ENCODE measurements at places on chromosomes 1 and 21. TPM values are rescaled to one million over a fixed set of nuclear protein-coding genes. Genes with fewer than 3 reads are reported as not detected.

Gene RRP15
- total RNA-seq: 19.8 TPM

Gene KCNE2
- total RNA-seq: 0.28 TPM

Gene HENMT1
- total RNA-seq: 7.0 TPM

Gene KCNJ10
- 1.6 TPM for total RNA-seq

Gene DSTYK
- total RNA-seq: 8.2 TPM

GRCh38 chr1:156768610-156769295, 1.4 kb downstream of the PRCC start:
- no peak overlapping the region for H3K27ac ChIP-seq
- peak overlapping the region; percentile 71 for H3K4me3 ChIP-seq

GRCh38 chr1:50981741-50982140, 11.7 kb downstream of the CDKN2C start:
- peaks cover 81% of the 10 kb centered on the region for H3K27me3 ChIP-seq
- no peak overlapping the region for H3K27ac ChIP-seq
- no peak for DNase-seq
- H3K4me1 ChIP-seq: peaks cover 9% of the 10 kb centered on the region

GRCh38 chr1:187871177-187871845, 1042.6 kb downstream of the PLA2G4A start:
- no peak overlapping the region for H3K27ac ChIP-seq
- no peaks in the 10 kb centered on the region for H3K4me1 ChIP-seq
- no peak for DNase-seq
- no peaks in the 10 kb centered on the region for H3K27me3 ChIP-seq
- no peaks in the 10 kb centered on the region for H3K36me3 ChIP-seq

GRCh38 chr1:183443466-183443865, 25.3 kb upstream of the NMNAT2 start:
- no peaks in the 10 kb centered on the region for H3K27me3 ChIP-seq
- no peaks in the 10 kb centered on the region for H3K36me3 ChIP-seq
- no peak overlapping the region for H3K27ac ChIP-seq
- no peak overlapping the region for H3K4me3 ChIP-seq
- H3K4me1 ChIP-seq: peaks cover 10% of the 10 kb centered on the region
- DNase-seq: no peak

DNA sequence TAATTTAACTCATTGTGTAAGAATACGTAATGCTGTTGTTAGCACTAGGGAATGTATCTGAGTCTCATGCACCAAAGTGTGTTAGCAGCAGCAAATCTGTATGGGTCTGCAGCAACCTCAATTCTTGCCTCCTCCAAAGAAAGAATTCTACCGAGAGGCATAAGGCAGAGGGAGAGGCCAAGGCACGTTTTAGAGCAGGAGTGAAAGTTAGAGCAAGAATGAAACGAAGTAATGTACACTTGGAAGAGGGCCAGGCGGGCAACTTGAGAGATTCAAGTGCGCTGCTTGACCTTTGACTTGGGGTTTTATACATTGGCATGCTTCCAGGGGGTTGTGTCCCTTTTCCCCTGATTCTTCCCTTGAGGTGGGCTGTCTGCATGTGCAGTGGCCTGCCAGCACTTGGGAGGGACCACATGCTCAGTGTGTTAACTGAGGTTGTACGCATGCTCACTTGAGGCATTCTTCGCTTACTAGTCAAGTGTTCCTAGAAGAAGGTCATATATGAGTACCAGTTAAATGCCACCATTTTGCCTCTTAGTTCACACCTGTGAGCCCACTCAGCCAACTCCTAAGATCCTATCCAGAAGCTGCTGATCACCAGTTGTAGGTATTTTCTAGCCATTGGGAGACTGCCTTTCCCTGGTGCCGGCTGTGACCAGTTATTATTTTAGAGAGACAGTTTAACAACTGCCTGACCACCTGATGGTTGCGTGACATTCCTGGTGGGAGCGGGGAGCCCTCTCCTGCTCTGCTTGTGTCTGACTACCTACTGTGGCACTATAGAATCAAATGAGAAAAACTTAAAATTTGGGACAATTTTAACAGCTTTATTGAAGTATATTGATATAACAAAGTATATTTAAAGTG, 2.7 kb upstream of the CNN3 start:
- H3K36me3 ChIP-seq: no peaks in the 10 kb centered on the region
- H3K4me3 ChIP-seq: peak overlapping the region; percentile 92

GRCh38 chr1:186643614-186644013, 36.6 kb downstream of the PTGS2 start:
- DNase-seq: no peak
- H3K36me3 ChIP-seq: no peaks in the 10 kb centered on the region
- H3K27ac ChIP-seq: no peak overlapping the region
- H3K4me1 ChIP-seq: peaks cover 4% of the 10 kb centered on the region
- no peaks in the 10 kb centered on the region for H3K27me3 ChIP-seq
- no peak overlapping the region for H3K4me3 ChIP-seq

- H3K4me3 ChIP-seq: no peak overlapping the region
- no peaks in the 10 kb centered on the region for H3K4me1 ChIP-seq
Measured at GRCh38 chr1:34412598-34413370, 236.1 kb downstream of the C1orf94 start.

GRCh38 chr1:40143891-40144575, 17.2 kb upstream of the RLF start:
- no peaks in the 10 kb centered on the region for H3K36me3 ChIP-seq
- H3K27me3 ChIP-seq: peaks cover 9% of the 10 kb centered on the region
- peaks cover 6% of the 10 kb centered on the region for H3K4me1 ChIP-seq
- H3K27ac ChIP-seq: no peak overlapping the region

- DNase-seq: no peak
- H3K36me3 ChIP-seq: no peaks in the 10 kb centered on the region
- no peak overlapping the region for H3K27ac ChIP-seq
- H3K4me3 ChIP-seq: no peak overlapping the region
- H3K4me1 ChIP-seq: peaks cover 6% of the 10 kb centered on the region
Measured at GRCh38 chr1:65362545-65362944, 53.2 kb downstream of the DNAJC6 start.

DNA sequence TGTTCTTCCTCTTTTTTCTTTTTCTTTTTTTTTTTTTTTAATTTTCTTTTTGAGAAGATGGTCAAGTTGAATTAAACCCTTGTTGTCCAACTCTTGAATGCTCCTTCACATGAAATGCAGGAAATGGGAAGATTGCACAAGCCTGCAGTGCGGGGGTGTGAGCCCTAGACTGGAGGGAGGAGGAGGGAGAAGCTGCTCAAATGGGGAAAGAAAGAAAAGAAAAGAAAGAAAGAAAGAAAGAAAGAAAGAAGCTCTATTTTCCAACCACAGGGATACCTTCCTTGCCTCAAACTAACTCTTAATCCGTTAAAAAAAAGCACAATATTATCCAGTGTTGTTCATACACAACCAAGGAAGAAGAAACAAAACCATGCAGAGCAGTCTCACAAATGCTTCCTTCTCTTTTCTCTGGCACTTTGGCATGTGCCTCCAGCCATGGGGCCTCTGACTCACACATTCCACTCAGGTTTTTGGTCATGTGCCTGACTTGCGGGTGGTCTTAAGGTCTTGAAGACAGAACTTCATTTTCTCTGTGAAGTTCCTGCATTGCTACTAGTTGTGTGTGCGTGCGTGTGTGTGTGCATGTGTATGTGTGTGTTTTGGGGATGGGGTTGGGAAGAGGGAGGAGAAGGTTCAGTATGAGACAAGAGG, 276.1 kb downstream of the RPS6KC1 start:
- no peaks in the 10 kb centered on the region for H3K27me3 ChIP-seq
- H3K4me1 ChIP-seq: no peaks in the 10 kb centered on the region
- DNase-seq: no peak
- no peaks in the 10 kb centered on the region for H3K36me3 ChIP-seq
- H3K27ac ChIP-seq: no peak overlapping the region

DNA sequence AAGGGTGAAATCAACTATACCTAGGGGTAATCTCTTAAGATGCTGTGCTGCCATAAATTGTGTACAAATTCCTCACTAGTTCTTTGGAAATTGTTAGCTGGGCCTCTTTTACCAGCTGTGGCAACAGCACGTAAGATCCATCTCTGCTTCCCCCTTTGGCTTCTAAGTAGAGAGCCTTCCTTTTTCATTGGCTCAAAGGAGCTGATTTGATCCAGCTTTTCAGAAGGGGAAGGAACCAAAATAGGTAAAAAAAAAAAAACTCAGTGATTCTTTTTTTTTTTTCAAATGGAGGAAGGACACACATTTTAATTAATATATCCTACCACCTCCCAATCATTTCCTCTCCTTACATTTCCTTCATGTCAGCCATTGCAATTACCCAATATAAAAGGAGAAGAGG, 4.0 kb upstream of the RCAN1 start:
- H3K27ac ChIP-seq: no peak overlapping the region
- no peak for DNase-seq
- 0 out of 2 replicates have a peak, but pooled peaks cover 2% of the 10 kb centered on the region for H3K4me1 ChIP-seq
- H3K4me3 ChIP-seq: no peak overlapping the region

DNA sequence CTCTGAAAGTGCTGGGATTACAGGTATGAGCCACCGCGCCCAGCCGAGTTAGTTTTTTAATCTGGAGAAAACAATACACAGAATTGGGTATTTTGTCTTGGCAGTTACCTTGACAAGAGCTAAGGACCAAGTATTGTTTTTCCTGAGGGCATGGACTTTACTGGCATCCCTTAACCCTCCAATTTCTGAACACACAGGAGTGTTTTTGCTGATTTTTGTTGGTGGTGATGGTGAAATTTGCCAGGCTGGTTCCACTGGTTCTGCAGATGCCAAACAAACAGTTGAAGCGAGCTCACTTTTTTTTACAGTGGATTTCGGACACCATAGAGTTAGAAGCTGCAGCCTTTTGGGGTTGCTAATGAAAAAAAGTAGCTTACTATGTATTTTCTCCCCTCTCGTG, 37.2 kb upstream of the SH3D21 start:
- H3K4me3 ChIP-seq: no peak overlapping the region
- no peaks in the 10 kb centered on the region for H3K27me3 ChIP-seq
- H3K4me1 ChIP-seq: no peaks in the 10 kb centered on the region
- H3K36me3 ChIP-seq: peaks cover 5% of the 10 kb centered on the region
- no peak for DNase-seq

DNA sequence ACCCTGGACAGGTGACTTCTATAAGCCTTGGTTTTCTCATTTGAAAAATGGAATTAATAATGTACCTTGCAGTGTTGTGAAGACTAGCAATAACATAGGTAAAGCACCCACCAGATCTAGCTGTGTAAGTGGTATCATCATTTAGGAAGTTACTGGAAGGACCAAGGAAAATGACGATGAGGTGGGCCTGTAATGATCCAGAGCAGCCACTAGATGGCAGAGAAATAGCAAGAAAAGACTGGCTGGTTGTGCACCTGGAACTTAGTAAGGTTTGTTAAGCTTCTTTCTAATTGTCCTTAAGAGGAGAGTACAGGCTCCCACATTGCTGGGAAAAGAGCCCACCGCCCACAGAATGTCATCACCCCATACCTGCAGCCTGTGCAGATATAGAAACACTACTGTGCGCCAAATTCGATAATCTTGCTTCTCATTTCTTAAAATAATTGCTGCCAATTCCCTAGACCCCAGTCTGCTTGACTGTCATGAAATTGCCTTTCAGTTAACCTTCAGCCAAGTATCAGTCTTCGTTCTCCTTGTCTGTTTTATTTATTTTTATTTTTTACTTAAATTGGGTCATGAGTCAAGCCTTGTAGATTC, 37.2 kb downstream of the WNT4 start:
- DNase-seq: peak; percentile 85
- H3K4me3 ChIP-seq: no peak overlapping the region
- no peaks in the 10 kb centered on the region for H3K36me3 ChIP-seq
- no peaks in the 10 kb centered on the region for H3K4me1 ChIP-seq
- no peaks in the 10 kb centered on the region for H3K27me3 ChIP-seq

GRCh38 chr1:27007909-27008582, 4.6 kb downstream of the TENT5B start:
- H3K36me3 ChIP-seq: peaks cover 9% of the 10 kb centered on the region
- peak overlapping the region; percentile 91 for H3K4me3 ChIP-seq
- peaks cover 65% of the 10 kb centered on the region for H3K4me1 ChIP-seq
- no peaks in the 10 kb centered on the region for H3K27me3 ChIP-seq
- DNase-seq: peak; percentile 87

DNA sequence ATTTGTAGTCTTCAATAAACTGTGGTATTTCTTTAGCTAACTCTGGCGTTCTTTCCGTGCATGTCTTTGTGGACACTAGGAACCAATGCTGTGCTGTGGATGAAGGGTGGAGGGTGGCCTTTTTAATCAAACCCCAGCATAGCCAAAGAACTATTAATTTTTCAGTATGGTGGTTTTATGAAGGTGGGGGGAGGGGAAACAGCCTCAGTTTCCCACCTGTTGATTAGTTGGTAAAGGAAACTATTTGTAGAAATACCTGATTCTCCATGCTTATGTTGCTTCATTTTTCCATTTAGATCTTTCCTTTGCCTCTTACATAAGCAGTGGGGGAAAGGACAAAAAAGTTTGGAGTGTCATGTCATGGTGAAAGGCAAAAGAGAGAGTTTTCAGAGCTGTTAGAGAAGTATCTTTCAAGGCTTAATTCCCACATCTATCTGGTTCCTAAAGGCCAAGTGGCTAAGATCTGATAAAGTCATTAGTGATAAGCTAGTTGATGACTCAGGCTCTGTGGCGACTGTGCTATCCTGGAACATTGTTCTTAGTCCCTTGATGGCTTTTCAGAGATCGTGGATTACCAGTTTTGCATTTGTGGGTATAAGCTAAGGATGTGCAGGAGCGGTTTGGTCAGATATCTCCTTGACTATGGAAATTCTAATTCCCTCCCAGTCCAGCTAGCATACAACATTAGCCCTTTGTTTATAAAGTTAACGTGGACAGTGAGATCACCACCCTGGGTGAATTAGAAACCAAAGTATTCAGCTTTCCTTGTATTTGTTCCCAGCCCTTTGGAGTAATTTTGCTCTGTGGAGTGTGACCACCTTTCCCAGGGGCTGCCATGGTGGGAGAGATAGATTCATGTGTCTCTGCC, 8.7 kb upstream of the HAX1 start:
- no peaks in the 10 kb centered on the region for H3K4me1 ChIP-seq
- peaks cover 67% of the 10 kb centered on the region for H3K36me3 ChIP-seq
- H3K4me3 ChIP-seq: no peak overlapping the region

GRCh38 chr1:186903374-186904136, 74.8 kb downstream of the PLA2G4A start:
- H3K4me1 ChIP-seq: no peaks in the 10 kb centered on the region
- no peak for DNase-seq
- H3K27me3 ChIP-seq: no peaks in the 10 kb centered on the region
- no peak overlapping the region for H3K27ac ChIP-seq

- H3K36me3 ChIP-seq: no peaks in the 10 kb centered on the region
- H3K27me3 ChIP-seq: no peaks in the 10 kb centered on the region
- H3K4me3 ChIP-seq: no peak overlapping the region
- no peak for DNase-seq
- peaks cover 16% of the 10 kb centered on the region for H3K4me1 ChIP-seq
Measured at GRCh38 chr1:208837242-208837641, 593.1 kb upstream of the PLXNA2 start.

GRCh38 chr1:72178266-72178665, 104.1 kb downstream of the NEGR1 start:
- no peak overlapping the region for H3K4me3 ChIP-seq
- no peak for DNase-seq
- H3K36me3 ChIP-seq: no peaks in the 10 kb centered on the region
- H3K4me1 ChIP-seq: no peaks in the 10 kb centered on the region

GRCh38 chr1:239619190-239619589, 232.8 kb downstream of the CHRM3 start:
- no peak for DNase-seq
- no peaks in the 10 kb centered on the region for H3K27me3 ChIP-seq
- no peak overlapping the region for H3K27ac ChIP-seq
- no peak overlapping the region for H3K4me3 ChIP-seq
- no peaks in the 10 kb centered on the region for H3K36me3 ChIP-seq
- H3K4me1 ChIP-seq: no peaks in the 10 kb centered on the region
